ENCODE measurements at places on chromosomes 16 and 17. TPM values are rescaled to one million over a fixed set of nuclear protein-coding genes. Genes with fewer than 3 reads are reported as not detected.

CCL5 gene
- polyA plus RNA-seq, result 210 TPM

SOCS7 gene
- 0.11 TPM for polyA plus RNA-seq

MAF gene
- 1.1 TPM for polyA plus RNA-seq

HASPIN gene
- polyA plus RNA-seq, result 0.29 TPM

GRCh38 chr17:60395508-60396065 is 3.7 kb upstream of the USP32 start:
- no peak for DNase-seq

- DNase-seq, result no peak
Observed at GRCh38 chr17:80881306-80881705, 110.3 kb upstream of the CHMP6 start.

- no peak for DNase-seq
Observed at GRCh38 chr16:20325005-20325404, 2.3 kb downstream of the GP2 start.

- DNase-seq, result no peak
Observed at GRCh38 chr16:66008136-66008535, 358.4 kb upstream of the CDH5 start.

GRCh38 chr17:73740370-73740769 is 96.1 kb upstream of the SDK2 start:
- DNase-seq, result no peak

DNA sequence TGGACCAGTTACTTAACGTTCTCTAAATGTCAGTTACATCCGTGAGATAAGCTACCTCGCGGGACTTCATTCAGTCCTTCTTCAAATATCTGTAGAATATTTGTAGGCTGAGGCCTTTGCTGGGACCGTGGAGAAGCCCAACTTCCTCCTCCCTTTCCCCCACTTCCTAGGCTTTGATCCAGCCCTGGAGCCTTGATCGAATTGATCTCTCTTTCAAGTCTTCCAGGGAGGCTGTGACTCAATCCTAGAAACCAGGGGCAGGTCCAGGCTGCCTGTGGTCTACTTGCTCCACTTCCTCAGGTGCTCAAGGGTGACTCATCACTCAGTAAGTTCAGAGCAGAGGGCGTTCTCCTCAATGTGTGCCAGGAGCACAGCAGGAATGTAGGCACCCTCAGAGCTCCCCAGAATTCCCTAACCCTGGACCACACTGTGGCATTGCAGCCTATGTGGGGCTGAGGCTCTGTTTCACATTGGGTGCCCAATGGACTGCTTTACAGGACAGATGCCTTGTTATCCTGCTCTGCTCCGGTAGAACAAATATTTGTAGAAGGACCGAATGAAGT is 11.2 kb upstream of the CEP20 start:
- DNase-seq, result no peak
